ENCODE measurements at places on chromosomes 3 and 15. TPM values are rescaled to one million over a fixed set of nuclear protein-coding genes. Genes with fewer than 3 reads are reported as not detected.

Gene BBX
- total RNA-seq: 67.1 TPM

Gene ST8SIA2
- not detected for total RNA-seq

Gene P2RY12
- total RNA-seq: not detected

Gene SMCO1
- not detected for total RNA-seq

Gene SLC12A8
- 20.7 TPM for total RNA-seq

Gene SENP8
- total RNA-seq: 1.7 TPM

Gene MYLK
- total RNA-seq: 41.4 TPM

Gene TP63
- total RNA-seq: 73.3 TPM

Gene RAB6B
- under 0.01 TPM for total RNA-seq

Gene TXNRD3
- total RNA-seq: 15.8 TPM

Gene ARL8B
- 82.9 TPM for total RNA-seq

Gene CSTA
- 324 TPM for total RNA-seq

Gene POLR2M
- 470 TPM for total RNA-seq

Gene CLDN16
- 1.3 TPM for total RNA-seq

Gene PIERCE2
- total RNA-seq: 1.7 TPM

Gene GOLGA6L10
- total RNA-seq: 0.24 TPM

Gene SLC25A20
- 5.5 TPM for total RNA-seq

Gene SLC24A5
- not detected for total RNA-seq

Gene ROPN1B
- not detected for total RNA-seq

Gene ACOX2
- under 0.01 TPM for total RNA-seq

Gene PDIA5
- total RNA-seq: 35.2 TPM

Gene UBA3
- 56.3 TPM for total RNA-seq

Gene ANKUB1
- 1.3 TPM for total RNA-seq

Gene BCHE
- 0.85 TPM for total RNA-seq

Gene GALNT15
- total RNA-seq: 0.21 TPM

Gene HAPLN3
- 1.7 TPM for total RNA-seq

Gene AMT
- 1.7 TPM for total RNA-seq

Gene IQCF5
- not detected for total RNA-seq

Gene ARL14
- under 0.01 TPM for total RNA-seq

Gene BSN
- total RNA-seq: under 0.01 TPM

Gene MRPL46
- total RNA-seq: 11.3 TPM

Gene LOXL1
- 36.6 TPM for total RNA-seq

Gene PPP1R14D
- not detected for total RNA-seq

Gene CRBN
- 68.7 TPM for total RNA-seq

Gene GABRA5
- not detected for total RNA-seq

Gene CLEC3B
- not detected for total RNA-seq
